ENCODE measurements at places on chromosomes 3 and 15.

DNA sequence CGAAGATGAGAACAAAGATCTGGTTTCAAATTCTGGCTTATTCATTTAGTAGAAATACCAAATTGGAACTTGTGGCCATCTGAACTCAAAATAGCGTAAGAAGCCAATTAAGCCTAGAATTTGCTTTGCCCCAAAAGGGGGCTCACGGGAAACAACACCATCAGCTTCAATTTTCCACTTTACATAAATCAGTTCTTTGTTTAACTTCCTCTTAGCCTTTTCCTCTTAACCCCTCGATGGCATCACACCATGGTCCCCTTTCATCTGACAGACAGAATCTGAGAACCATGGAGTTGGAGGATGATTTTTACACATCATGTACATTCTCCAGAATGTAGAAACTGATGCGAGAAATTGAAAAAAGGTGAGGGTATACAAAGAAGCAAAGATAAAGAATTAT, 207.0 kb downstream of the FOXP1 start:
- no peak for DNase-seq

DNA sequence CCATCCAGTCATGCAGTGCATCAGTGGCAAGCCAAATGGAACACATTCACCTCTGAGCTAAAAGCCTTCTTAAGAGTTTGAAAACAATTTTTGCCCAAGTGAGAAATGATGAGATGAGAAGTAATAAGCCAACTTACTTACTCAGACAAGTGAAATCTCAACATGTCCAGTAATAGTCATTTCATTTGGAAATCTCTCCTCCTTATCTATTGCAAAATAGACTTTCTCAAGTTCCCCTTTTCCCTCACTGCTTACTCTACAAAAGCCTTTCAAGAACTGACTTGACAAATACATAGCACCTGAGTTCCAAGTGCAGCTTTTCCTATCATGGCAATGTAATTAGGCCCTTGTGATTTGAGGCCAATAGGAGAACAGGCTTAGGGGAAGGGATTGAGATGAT, 282.3 kb downstream of the SLC9A9 start:
- DNase-seq = no peak

DNA sequence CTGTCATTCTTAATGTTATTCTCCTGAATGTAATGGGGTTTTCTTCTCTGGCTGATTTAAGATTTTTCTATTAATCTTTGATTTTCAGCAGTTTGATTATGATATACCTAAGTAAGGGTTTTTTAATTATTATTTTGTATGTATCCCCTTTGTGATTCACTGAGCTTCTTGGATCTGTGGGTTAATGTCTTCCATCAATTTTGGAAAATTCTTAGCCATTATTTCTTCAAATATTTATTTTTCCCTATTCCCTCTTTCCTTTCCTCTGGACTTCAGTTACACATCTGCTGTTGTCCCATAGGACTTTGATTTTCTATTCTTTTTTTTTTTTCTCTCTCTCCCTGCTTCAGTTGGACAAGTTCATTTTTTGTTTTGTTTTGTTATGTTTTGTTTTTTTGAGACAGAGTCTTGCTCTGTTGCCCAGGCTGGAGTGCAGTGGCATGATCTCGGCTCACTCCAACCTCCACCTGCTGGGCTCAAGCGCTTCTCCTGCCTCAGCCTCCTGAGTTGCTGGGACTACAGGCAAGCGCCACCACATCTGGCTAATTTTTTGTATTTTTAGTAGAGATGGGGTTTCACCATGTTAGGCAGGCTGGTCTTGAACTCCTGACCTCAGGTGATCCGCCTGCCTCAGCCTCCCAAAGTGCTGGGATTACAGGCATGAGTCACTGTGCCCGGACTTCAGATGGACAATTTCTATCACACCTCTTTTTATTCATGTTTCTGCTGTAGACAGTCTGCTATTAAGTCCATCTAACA, 40.6 kb downstream of the XYLB start:
- DNase-seq = no peak

- no peak for DNase-seq
Observed at GRCh38 chr3:67593761-67594234, 60.6 kb downstream of the SUCLG2 start.

- no peak for DNase-seq
Observed at GRCh38 chr3:100766069-100766468, 56.8 kb downstream of the TFG start.

GRCh38 chr3:170689893-170690660, 104.2 kb upstream of the SLC7A14 start:
- DNase-seq = peak; percentile 2

- no peak for DNase-seq
Observed at GRCh38 chr3:12193485-12194165, 34.9 kb upstream of the TIMP4 start.

- DNase-seq = no peak
Observed at GRCh38 chr15:101090428-101090790, 161.4 kb downstream of the CHSY1 start.

- no peak for DNase-seq
Observed at GRCh38 chr3:153553605-153553945, 391.5 kb downstream of the RAP2B start.

DNA sequence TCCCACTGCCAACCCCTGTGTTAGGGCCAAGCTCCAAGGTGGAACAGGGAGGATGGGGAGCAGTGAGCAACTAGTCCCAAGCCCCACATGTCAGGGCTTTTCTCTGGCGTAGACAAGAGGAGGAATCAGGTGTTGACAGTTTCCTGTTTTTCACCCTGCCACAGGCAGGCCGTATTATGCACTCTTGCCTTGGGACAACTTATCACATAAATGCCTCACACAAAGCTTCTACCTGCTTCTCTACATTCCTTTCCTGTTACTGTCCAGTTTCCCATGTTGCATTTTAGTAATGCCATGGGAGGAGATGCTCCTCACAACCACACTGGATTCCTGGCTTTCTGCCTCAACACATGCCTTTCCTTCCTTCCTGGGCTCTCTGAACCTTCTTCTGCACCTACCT, 381.2 kb upstream of the ATP11B start:
- no peak for DNase-seq

DNA sequence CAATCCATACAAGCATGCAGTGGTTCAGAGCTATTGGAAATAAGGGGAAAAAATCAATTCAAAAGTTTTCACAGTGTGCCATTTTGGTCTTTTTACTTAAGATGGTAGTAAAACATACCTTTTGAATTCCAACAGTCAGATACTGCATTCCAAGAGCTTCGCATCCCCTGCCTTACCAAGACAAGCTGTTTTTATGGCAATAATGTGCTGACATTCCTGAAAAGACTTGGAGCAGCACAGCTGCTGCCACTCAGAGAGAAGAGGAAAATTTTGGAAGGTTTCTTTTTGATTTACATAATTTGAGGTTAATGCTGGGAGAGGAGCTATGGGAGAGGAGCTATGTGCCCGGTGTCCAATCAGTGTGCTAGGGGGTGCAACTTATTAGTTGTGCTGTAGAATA, 148.3 kb downstream of the FEZF2 start:
- DNase-seq = no peak

- no peak for DNase-seq
Observed at GRCh38 chr3:38122712-38123290, 14.1 kb downstream of the ACAA1 start.

GRCh38 chr3:95200384-95200783, 1137.5 kb downstream of the NSUN3 start:
- no peak for DNase-seq

DNA sequence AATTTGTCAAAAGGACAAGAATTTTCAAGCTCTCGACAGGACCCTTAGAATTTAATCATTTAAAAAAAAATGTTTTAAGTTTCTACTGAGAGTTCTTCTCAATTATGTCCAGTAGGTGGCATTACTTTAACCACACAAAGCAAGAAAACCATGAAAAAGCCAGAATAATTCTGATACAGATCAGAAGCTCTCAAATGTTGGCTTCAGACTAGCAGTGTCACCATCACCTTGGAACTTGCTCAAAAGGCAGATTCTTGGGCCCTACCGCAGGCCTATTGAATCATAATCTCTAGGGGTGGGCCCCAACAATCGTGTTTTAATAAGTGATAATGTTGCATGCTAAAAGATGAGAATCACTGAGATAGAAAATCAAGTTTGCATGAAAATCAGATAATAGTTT, 99.5 kb upstream of the KCNMB2 start:
- no peak for DNase-seq

GRCh38 chr3:45215466-45215865, 10.6 kb downstream of the TMEM158 start:
- no peak for DNase-seq

DNA sequence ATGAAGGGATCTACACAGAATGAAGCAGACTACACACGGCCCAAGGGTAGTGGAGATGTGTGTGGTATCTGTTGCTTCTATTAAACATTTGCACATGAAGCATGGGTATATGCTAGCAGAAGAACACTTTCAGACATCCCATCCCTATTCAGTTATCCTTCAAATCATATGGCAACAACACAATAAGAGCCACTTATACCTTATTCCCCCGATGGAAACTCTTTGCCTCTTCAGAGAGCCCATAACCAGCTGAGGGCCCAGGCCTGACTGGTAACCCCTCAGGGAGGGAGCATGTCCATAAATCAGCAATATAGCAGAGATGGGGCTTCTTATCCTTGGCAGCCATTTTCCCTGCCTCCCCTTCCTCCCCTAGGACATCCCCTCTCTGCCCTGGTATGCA, 210.6 kb downstream of the FHIT start:
- DNase-seq = no peak

DNA sequence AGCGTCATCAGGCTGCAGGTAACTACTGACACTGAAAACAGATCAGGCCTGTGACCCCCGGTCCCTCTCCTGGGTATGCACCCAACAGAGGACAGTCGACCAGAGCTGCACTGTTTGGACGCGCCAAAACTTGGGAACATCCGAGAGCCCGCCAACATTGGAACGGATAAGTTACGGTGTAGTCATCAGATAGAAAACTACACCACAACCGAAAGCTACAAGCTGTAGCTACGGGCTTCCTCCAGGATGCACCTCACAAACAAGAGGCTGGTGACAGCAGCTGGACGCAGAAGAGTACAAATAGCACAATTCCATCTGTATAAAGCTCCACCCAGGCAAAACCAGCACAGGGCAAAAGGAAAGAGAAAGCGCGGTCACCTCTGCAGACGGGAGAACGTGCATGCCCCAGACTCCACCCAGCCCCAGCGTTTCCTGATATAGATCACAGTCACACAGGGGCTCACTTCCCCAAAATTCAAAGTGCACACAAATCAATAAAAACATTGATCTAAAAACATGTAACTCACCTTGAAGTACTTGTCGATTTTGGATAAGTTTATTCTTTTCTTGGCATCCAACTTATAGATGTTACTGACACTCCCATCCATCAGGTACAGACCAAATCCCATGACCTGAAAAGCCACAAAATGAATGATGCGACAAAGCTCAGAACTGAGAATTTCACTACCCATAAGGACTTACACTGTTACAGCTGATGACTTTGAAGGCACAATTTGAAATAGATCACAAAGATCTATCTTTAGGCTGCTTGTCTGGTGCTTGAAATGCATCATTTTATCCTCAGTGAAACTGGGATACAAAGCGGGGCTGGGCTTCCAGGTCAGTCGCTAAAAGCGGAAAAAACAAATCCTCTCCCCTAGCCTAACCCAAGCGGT, 43.3 kb downstream of the CYFIP1 start:
- no peak for DNase-seq

GRCh38 chr3:15268033-15268631, 62.1 kb downstream of the CAPN7 start:
- peak; percentile 67 for DNase-seq

DNA sequence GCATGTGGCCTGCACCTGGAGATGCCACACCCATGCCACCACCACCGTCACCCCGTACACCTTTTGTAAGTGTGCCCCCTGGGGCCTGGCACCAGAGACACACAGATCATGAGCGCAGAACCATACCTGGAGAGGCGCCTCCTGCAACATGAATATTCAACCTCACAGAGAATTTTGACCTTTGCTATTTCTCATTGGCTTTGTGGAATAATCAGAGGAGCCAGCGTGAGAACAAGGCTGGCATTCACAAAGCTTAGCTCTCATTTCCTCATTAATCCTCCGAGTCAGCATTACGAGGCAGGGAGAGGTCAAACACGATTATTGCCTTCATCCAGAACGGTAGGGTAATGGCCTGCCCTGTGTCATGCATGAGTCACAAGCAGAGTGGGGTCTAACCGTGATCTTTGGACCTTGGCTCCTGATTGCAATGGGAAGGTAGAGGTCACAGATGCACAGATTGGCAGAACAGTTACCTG, 73.0 kb upstream of the POMGNT2 start:
- no peak for DNase-seq

- DNase-seq = no peak
Observed at GRCh38 chr3:155369244-155369643, 75.8 kb upstream of the STRIT1 start.

DNA sequence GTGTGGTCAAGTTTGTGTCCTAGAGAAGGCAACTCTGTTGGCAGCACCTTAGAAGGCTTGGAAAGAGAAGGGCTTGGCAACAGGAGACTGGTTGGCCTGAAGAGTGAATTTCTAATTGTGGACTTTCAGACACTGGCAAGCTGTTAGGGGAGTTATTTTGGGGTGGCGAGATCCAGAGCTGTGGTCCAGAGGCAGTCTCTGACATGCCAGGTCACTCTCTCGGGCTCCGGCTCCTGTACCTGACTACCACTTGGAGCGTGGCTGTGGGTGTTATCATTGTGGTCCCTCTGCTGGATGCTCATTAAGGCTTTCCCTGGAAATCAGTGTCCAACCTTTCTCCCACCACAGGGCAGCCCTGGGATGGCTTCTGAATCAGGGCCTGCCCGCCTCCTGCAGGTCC, 209.0 kb downstream of the SLCO3A1 start:
- no peak for DNase-seq

GRCh38 chr3:15633159-15633558, 31.6 kb downstream of the BTD start:
- DNase-seq = no peak

DNA sequence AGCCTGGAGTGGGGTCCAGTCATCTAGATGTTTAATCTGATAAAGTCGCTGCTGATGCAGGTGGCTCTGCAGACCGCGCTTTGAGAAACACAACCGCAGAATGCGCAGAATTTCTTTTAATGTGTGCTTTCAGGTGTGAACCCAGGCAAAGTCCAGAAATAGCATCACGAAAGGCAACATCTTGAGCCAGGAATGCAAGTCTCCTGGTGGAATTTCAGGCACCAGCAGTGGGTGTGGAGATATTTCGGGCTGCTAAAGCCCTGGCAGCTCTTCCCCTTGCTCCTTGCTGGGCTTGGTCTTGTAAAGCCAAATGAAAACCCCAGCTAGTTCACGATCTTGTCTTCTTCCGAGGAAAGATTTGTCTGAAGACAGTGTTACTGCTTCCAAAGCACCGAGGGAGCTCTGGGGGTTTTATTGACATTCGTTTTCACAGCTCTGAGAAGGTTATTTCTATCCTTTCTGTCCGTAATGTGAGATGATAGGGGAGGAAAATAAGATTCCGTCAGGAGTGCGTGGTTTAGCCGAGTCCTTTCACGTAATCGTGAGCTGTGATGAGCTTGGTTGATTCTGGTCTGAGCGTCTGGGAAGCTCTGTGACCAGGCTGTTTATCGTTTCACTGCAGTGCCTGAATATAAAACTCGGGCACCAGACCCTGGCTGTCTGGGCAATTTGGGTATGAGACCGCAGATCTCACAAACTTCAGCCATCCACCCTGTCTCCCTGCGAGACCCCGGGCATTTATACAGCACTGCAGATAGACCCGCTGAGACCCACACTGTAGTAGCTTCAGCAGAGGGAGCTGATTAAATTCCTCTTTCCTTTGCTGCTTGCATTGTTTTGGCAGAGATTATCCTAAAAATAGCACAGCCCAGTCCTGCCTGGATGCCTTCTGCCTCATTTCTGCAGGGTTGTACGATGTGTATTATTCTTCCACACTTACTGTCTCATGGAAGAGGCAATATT, 67.0 kb upstream of the SLC25A26 start:
- no peak for DNase-seq
